ENCODE measurements at places on chromosomes 3 and 15.

DNA sequence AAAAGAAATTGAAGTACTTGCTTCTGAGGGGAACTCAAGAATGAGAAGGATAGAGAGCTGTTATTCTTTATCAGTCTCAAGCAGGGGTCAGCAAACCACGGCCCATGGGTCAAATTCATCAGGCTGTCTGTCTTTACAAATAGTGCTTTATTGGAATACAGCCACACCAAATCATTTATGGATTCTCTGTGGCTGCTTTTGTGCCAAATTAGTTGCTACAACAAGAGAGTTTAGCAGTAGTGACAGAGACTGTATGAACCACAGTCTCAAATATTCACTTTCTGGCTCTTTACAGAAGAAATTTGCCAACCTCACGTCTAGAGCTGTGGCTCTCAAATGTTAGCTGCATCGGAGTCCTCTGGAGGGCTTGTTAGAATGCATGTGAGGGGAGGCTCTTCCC, 258.0 kb upstream of the RARB start:
- DNase-seq, result no peak

DNA sequence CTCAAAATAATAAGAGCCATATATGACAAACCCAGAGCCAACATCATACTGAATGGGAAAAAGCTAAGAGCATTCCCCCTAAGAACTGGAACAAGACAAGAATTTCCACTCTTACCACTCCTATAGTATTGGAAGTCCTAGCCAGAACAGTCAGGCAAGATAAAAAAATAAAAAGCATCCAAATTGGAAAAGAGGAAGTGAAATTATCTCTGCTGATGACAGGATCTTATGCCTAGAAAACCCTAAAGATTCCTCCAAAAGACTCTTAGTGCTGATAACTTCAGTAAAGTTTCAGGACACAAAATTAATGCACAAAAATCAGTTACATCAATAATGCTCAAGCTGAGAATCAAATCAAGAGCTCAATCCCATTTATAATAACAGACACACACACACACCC, 45.9 kb upstream of the SLC2A2 start:
- DNase-seq, result no peak

DNA sequence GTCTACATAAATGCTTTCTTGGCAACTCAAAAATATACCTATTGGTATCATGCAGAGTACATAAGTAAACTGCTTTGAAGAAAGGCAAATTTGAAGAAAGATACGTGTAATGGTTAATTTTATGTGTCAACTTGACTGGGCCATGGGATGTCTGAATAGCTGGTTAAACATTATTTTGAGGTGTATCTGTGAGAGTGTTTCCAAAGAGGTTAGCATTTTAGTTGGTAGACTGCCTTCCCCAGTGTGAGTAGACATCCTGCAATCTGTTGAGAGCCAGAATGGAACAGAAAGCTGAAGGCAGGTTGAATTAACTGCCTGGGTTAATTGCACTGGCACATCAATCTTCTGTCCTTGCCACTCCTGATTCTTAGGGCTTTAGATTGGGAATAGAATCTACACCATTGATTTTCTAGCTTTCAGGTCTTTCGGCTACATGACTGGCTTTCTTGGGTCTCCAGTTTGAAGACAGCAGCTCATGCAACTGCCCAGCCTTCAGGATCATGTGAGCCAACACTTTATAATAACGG, 98.3 kb downstream of the CMSS1 start:
- DNase-seq, result no peak

DNA sequence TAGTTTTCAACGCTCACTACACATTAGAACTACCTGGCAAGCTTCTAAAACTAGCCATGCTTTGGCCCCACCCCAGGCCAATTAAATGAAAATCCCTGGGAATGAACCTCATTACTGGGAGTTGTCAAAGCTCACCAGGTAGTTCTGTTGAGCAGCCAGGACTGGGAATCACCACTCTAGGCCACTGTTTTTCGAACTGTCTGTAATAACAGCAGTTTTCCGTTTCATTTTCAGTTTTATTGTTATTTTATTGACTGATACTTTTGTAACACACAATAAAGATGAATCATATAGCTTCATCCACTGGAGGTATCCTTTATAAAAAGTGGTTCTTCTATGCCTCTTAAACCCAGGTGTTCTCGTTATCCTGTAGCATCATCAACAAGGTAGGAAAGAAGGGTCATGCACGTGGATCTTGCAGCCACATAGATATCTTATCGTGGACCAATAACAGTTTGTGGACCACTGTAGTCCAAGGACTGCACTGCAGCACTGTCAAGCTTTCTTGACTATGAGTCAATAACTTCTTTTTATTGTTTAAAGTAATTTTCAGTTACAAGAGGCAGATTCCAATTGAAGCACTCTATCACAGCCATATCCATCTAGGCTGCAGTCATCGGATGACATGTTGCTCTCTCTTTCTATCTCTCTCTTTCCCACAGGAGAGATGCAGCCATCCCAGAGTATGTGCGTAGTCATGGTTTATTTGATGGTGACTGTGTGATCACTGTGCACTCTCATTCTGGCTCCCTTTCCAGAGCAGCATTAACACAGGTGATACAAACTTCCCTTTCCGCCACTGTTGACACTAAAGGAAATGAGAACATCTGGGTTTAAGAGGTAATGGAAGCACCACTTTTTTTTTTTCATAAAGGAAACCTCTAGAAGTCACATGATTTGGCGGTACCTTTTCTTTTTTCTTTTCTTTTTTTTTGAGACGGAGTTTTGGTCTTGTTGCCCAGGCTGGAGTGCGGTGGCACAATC, 39.0 kb upstream of the BLM start:
- peak; percentile 75 for DNase-seq

GRCh38 chr3:10460951-10461545, 44.3 kb downstream of the ATP2B2 start:
- no peak for DNase-seq

DNA sequence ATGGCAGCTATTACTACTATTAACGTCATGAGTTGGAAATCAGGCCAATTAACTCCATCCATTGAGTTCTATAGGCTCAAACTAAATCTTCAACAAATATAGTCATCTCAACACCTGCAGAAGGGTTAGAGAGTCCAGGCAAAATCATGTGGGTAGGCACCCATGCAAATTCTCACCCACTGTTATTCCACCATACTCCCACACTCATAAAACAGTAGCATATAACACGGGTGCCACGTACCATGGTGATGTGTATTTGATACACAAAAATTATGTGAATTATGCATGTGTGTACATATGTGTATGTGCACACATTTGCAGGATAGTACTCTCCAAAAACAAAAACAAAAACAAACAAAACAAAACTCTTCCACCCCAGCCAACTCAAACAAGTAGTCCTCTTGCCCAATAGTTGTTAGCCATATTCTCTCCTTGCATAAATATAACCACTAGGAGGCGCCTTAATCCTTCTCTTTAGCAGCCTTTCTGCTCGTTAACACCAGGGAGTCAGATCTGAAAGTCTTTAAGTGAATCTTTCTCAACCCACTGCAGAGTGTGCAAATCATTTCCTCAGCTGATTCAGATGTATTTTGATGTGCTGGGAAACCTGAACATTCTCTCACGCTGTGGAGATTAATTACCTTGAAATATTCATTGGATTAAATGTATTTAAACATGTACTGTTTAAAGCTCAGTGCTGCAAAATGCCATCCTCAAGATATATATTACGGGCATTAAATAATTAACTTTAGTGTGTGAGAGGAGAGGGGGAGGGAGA, 38.0 kb upstream of the COPB2 start:
- peak; percentile 60 for DNase-seq

DNA sequence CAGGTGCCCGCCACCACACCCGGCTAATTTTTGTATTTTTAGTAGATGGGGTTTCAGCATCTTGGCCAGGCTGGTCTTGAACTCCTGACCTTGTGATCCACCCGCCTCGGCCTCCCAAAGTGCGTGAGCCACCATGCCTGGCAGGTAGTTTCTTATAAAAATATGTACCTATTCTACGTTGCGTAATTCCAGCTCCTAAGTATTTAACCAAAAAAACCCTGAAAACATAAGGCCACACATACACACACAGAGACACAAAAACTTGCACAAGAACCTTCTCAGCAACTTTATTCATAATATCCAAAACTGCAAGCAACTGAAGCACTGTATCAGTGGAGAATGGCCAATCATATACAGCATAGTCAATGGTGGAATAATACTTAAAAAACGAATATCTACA, 5.3 kb downstream of the RNF168 start:
- no peak for DNase-seq

GRCh38 chr3:42600111-42600957, at the start of gene NKTR:
NKTR (plus strand) TSS chr3:42600686; CDS start chr3:42601007, 321 bp downstream.
- peak; percentile 100 for DNase-seq

DNA sequence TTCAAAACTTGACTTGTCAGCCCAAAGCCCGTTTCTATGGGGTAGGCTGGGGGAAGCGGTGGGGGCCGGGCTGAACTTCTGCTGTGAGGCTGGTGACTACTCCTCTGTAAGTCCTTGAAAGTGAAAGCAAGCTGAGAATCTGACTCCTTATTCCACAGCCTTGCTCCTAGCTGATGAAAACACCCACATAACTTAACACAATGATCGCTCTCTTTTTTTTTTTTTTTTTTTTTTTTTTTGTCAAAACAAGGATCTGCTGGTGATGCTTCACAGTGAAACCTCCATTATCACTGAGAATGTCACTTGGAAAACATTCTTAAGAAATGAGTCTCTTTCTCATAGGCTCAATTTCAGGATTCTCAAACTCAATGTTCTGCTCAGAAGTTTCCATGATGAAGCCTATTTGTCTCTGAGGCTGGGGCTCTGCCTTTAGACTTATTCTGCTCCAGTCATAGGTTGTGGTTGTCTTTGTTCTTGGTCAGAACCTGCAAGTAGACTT, 31.4 kb upstream of the TKT start:
- DNase-seq, result no peak

DNA sequence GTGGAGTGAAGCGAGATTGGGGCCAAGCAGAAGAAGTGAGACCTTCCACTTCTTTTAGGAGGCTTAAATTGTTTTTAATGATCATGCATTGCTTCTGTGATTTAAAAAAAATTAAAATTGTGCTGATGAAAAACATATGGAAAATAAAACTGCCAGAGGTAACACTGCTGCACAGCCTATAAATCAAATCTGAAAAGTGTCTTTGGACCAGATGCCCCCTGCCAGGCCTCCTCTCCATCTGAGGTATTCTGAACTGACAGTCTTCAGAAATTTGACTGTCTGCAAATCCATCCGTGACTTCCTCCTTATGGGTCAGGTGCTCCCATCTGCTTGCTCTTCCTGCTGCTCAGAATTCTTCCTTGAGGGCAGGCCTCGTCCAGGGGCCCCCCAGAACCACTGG, 108.5 kb upstream of the NR2E3 start:
- no peak for DNase-seq

DNA sequence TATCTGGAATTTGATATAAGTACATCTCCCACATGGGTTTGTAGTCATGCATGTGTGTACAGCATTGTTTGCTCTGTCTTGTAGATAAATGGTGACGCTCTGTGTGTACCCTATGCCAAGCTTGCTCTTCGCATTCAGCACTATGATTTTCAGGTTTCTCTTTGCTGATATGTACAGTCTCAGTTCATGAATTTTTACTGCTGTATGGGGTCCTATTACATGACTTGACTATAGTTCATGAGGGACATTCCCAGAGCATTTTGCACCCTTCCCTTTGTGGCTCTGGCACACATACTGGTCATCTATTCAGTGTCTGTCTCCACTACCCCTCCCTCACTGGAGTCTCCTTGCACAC, 132.7 kb downstream of the EEFSEC start:
- DNase-seq, result no peak

GRCh38 chr15:56744701-56745683, 11.7 kb upstream of the ZNF280D start:
- DNase-seq, result no peak

DNA sequence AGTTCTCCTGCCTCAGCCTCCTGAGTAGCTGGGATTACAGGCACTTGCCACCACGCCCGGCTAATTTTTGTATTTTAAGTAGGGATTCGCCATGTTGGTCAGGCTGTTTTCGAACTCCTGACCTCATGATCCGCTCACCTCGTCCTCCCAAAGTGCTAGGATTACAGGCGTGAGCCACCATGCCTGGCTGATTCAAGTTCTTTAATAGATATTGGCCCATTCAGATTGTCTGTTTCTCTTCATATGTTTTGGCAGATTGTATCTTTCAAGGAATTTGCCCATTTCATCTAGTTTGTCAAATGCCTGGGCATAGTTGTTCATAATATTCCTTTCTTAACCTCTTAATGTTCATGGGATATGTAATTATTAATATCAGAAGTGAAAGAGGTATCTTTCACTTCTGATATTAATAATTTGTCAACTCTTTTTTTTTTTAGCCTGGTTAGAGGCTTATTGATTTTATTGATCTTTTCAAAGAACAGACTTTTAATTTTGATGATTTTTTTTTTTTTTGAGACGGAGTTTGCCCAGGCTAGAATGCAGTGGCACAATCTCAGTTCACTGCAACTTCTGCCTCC, 40.2 kb upstream of the ZFAND6 start:
- no peak for DNase-seq

- no peak for DNase-seq
Observed at GRCh38 chr3:151305060-151305774, 11.4 kb downstream of the GPR87 start.

DNA sequence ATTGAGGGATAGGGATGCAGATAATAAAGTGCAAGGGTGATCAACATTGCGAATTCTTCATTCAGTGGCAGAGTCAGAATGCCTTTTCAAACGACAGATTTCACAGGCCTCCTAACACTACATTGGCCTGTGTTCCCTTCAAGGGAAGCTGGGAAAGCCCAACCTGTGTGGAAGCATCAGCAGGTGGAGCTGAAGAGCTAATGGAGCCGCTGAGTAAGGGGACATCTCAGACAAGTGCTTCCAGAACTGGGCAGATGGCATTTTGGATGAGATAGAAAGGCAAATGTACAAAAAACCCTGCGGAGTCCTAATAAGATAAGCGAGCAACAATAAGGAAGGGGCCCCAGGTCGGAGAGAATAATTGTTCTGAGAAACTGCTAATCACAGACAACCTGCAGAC, 8.5 kb upstream of the SLC24A5 start:
- DNase-seq, result no peak

- DNase-seq, result no peak
Observed at GRCh38 chr3:190790185-190790584, 72.3 kb downstream of the GMNC start.

DNA sequence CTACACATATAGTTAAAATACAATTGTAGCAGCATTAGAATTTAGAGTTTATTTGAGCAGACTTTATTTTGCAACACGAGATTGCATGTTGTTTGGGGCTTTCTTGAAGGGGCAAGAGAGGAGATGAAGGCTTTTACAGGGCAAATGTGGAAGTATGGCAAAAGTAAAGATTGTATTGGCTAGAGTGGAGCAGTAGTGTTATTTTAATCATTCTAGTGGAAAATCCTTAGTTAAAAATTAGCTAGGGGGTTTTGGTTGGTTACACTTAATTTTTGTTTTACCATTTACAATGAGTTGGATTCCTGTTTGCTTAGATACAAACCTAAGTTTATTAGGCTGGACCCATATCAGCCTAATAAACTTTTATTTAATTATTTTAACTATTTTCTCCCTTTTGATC, 4.6 kb downstream of the OR5H15 start:
- DNase-seq, result no peak

GRCh38 chr3:86047161-86047560, 943.8 kb downstream of the VGLL3 start:
- DNase-seq, result no peak

Measured in stimulated activated naive CD4-positive, alpha-beta T cell (primary cell).